ENCODE measurements at places on chromosomes 3 and 15.

DNA sequence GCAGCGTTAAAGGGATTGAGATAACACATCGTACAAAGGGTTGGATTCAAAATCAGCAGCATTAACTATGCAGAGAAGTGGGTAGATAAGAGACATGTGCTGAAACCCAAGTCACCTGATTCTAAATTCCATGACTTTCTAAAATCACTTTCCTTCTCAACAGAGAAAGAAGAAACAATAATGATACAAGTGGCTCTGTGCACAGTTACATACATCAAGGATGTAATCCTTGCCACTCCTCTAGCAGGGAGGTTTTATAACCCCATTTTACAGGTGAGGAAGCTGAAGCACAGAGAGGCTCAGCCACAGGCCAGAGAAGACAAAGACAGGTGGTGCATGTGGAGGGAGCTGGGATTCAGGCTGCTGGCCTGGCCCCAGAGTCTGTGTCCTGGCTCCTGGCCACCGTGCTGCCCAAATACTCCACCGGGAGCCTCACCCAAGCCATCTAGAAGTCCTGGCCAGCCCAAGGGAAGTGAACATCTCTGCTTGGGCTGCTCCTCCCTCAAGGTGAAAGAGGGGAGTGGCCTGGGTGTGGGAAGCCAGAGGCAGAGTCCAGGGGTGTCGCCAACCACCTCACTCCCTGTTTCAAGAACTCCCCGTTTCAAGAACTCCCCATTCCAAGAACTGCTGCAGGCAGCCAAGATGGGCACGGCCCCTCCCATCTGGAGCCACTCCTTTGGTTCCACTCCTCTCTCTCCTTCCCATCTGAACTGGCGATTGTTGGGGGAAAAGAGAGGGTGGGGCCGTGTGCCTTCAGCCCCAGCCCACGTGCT, 147.1 kb downstream of the NUP210 start:
- no peak for DNase-seq

DNA sequence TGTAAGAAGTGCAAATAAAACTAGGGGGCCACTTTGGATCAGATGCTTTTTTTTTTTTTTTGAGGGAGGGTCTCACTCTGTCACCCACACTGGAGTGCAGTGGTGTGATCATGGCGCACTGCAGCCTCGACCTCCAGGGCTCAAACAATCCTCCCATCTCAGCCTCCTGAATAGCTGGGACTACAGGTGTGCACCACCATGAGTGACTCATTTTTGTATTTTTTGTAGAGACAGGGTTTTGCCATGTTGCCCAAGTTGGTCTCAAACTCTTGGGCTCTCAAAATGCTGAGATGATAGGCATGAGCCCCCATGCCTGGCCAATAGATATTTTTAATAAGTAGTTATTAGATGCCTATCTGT, 20.8 kb downstream of the CCR1 start:
- DNase-seq = no peak

DNA sequence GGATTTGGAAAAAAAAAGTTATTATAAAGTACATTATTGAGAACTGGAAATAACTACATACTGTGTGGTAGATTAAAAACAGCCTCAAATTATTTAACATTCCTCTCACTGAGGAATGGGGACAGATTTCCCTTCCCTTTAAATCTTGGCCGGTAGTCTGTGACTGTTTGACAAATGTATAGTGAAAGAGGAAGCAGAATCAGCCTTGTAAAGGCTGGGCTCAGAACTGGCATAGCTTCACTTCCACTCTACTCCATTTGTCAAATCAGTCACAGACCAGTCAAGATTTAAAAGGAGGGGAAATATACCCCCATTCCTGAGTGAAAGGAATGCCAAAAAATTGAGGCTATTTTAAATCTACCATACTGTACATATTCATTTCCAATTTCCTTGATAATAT, 18.2 kb upstream of the B4GALT4 start:
- DNase-seq = no peak

DNA sequence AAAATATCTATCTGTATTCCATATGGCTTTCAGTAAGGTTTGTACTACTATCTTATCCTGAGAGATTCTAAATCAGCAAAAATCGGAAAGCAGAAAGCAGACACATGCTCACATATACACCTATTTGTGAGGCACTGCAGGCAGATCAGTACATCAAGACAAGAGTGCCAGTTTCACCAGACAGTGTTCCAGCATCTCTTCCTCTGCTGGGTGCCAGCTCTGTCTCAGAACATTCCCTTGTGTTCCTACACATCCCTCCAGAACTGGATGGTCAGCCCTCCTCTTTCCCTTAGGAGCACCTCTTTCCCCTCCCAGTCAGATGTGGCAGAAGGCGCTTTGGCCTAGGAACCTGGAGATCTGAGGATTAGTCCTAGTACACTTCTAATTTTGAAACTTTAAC, 121.3 kb upstream of the IL12A start:
- no peak for DNase-seq

GRCh38 chr3:39910826-39911464, 101.5 kb downstream of the MYRIP start:
- DNase-seq = no peak

DNA sequence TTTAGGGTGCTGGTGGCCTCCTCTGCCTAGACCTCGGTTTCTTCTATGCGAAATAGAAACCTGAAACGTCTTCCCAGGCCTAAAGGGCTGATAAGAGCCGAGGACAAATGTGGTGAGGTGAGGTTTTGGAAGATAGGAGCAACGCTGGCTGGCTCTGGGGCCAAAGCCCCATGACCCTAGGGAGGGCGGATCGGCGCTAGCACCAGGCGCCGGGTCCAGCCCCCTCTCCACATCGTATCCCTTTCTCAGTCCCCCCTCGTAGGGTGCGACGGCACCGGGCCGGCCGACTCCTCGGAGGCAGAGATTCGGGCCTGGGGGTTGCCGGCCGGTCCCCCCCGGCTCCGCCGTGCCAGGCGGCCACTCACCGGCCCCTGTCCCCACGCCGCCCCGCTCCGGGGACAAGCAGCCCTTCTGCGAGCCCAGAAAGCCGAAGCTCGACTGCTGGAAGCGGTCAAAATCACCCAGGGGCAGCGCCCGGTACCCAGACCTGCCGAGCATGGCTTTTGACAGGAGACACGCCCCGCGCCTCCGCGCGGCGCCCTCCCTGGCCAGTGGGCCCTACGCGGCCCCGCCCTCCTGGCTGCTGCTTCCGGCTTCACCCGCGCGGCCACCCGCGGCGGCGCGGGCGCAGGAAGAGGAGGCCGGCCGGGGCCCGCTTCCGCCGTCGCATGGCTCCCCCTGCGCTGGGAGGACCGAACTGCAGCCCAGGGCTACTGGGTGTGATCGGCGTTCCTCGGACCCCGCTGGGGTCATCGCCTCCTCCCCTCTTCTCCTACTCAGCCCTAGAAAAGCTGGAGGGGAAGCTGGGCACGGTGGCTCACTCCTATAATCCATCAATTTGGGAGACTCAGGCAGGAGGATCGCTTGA, at the start of gene STOML1:
Gene STOML1, minus strand, starts transcription at position 570 of the 868 bp plus-strand sequence. Its CDS starts 72 bp downstream, at position 498.
- peak; percentile 92 for DNase-seq

- no peak for DNase-seq
Measured at GRCh38 chr3:39067286-39067685, 15.5 kb downstream of the WDR48 start.

DNA sequence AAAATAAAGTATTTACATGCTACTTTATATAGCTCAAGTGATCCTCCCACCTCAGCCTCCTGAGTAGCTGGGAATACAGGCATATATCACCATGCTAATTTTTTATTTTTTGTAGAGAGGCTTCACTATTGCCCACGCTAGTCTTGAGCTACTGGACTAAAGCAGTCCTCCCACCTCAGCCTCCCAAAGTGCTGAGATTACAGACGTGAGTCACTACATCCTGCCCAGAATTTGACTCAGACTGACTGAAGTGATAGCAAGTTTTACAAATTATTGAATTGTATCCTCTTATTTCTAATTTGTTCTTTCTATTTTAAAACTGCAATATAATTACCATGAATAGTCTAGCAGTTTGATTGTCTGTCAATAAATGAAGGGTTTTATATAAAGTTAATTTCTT, 210.3 kb upstream of the CGNL1 start:
- DNase-seq = no peak

- no peak for DNase-seq
Measured at GRCh38 chr3:98726084-98726483, 37.1 kb upstream of the ST3GAL6 start.

DNA sequence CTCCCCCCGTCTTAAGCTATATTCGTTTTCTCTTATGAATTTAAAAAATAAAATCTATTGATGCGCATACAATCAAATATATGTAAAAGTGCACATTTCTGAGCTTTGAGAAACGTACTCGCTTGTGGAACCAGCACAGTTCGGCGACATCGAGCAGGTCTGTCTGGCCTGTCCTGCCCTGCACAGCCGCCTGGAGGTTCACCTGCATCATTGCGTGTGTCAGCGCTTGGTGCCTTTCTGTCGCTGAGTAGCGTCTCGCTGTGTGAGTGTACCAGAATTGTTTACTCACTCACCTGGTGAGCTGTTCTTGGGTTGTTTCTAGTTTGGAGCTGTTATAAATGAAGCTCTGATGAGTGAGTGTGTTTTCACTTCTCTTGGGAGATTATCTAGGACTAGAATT, 104.0 kb downstream of the VGLL4 start:
- DNase-seq = no peak

GRCh38 chr3:128270559-128271492, 117.5 kb downstream of the EEFSEC start:
- DNase-seq = no peak
